ENCODE measurements at places on chromosomes 2 and 18.

GRCh38 chr2:137847443-137847842, 116.8 kb upstream of the HNMT start:
- DNase-seq = no peak
- H3K27me3 ChIP-seq = peaks cover 3% of the 10 kb centered on the region
- H3K36me3 ChIP-seq = no peaks in the 10 kb centered on the region
- no peak overlapping the region for H3K4me3 ChIP-seq
- H3K27ac ChIP-seq = no peak overlapping the region

DNA sequence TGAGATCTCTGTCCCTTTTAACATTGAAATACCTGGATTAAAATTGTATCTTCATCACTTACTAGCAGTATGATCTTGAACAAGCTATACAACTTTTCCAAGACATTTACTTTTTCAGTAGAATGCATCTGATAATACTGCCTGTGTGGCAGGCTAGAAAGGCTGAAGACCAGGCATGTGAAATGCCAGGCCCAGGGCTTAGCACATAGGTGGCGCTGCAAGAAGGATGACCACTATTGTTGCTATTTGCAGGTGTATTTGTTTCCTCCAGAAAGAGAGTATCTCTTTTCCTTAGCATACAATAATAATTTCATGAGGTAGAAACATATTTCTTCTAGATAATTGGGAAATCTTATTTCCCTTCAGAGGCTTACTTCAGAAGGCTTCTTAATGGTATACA, 331.3 kb downstream of the THSD7B start:
- no peak for DNase-seq
- no peak overlapping the region for H3K4me3 ChIP-seq
- H3K27ac ChIP-seq = no peak overlapping the region
- H3K4me1 ChIP-seq = no peaks in the 10 kb centered on the region
- H3K36me3 ChIP-seq = no peaks in the 10 kb centered on the region

- H3K27me3 ChIP-seq = no peaks in the 10 kb centered on the region
- no peak for DNase-seq
- H3K4me3 ChIP-seq = no peak overlapping the region
- no peak overlapping the region for H3K27ac ChIP-seq
- no peaks in the 10 kb centered on the region for H3K36me3 ChIP-seq
Observed at GRCh38 chr2:30398084-30398873, 48.8 kb upstream of the LCLAT1 start.

DNA sequence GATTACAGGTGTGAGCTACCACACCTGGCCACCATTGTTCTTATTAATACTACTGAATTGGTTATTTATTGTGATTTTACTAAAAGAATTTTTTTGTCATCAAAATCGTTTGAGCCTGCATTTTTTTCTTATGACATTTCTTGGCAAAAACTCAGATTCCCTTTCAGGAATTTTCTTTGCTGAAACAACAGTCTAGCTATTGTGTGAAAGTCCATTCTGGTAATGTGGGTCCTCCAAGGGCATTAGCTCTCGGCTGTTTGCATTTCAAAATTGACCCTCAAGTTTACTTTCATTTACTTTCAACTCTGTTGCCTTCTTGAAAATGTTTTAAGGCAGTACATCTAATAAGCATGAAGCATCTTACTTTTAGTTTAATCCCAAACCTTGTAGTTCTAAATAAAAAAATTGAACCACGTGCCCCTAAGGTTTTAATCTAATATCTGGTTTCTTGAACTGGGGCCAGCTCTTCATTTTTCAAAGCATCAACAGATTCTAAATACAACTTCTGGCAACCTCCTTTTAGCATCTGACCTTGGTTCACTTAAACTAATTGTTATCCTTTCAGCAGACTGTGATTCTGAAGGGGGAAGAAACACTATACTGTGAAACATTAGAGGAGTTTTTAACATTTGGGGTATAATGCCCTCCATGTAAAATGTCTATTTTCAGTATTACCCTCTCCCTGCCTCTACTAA, 325.2 kb upstream of the RAB12 start:
- no peak overlapping the region for H3K4me3 ChIP-seq
- no peaks in the 10 kb centered on the region for H3K4me1 ChIP-seq
- no peak for DNase-seq
- no peaks in the 10 kb centered on the region for H3K36me3 ChIP-seq

GRCh38 chr2:98378901-98379300, 32.6 kb downstream of the CNGA3 start:
- no peaks in the 10 kb centered on the region for H3K4me1 ChIP-seq
- no peak for DNase-seq
- H3K36me3 ChIP-seq = no peaks in the 10 kb centered on the region
- H3K4me3 ChIP-seq = no peak overlapping the region
- H3K27ac ChIP-seq = no peak overlapping the region

GRCh38 chr2:28004086-28004485, 113.6 kb downstream of the BABAM2 start:
- no peak for DNase-seq
- H3K4me3 ChIP-seq = no peak overlapping the region
- H3K36me3 ChIP-seq = no peaks in the 10 kb centered on the region
- H3K4me1 ChIP-seq = no peaks in the 10 kb centered on the region
- no peak overlapping the region for H3K27ac ChIP-seq

DNA sequence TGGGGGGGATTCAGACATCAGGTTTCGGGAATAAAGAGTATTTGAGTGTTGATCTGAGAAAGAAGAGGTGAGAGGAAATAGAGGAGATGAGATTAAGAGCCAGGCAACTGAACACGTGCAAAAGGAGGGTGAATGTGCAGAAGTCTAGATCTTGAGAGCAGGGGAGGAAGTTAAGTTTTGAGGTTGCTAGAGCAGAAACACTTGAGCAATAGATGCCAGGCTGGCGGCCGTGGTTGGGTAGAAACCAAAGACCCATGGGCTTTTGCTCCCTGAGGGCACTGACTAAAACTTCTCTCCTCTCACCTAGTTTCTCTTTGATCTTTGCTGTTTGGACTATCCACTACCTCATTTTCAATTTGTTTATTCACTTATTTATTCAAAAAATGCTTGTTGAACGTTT, 116.0 kb downstream of the CDC42EP3 start:
- no peak overlapping the region for H3K4me3 ChIP-seq
- H3K36me3 ChIP-seq = no peaks in the 10 kb centered on the region
- DNase-seq = no peak
- no peaks in the 10 kb centered on the region for H3K4me1 ChIP-seq
- no peaks in the 10 kb centered on the region for H3K27me3 ChIP-seq

GRCh38 chr2:53210538-53210937, 557.1 kb upstream of the CHAC2 start:
- H3K27me3 ChIP-seq = no peaks in the 10 kb centered on the region
- no peaks in the 10 kb centered on the region for H3K36me3 ChIP-seq
- H3K27ac ChIP-seq = no peak overlapping the region
- no peaks in the 10 kb centered on the region for H3K4me1 ChIP-seq
- H3K4me3 ChIP-seq = no peak overlapping the region

All from effector memory CD4-positive, alpha-beta T cell (primary cell).